ENCODE measurements at places on chromosomes 6 and 20.

DNA sequence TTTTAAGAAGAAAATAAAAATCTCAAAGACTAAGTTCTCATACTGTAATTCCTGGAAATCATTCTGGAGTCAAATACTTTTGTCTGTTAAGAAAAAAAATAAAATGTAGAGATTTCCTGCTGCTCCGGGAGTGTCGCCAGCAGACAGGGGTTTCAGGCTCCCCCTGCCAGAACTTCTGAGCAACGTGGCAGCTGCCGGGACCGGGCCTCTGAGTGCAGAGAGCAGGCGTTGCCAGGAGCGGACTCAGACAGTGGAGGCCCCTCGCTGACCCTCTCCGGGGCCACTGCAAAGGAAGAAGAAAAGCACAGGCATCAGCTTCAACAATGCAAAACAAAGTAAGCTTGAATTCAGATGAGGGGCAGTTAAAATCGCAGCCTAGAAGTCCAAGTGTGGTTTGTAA lies 95.5 kb downstream of the THBS2 start:
- H3K36me3 ChIP-seq = no peaks in the 10 kb centered on the region
- H3K4me1 ChIP-seq = no peaks in the 10 kb centered on the region
- H3K27me3 ChIP-seq = no peaks in the 10 kb centered on the region

DNA sequence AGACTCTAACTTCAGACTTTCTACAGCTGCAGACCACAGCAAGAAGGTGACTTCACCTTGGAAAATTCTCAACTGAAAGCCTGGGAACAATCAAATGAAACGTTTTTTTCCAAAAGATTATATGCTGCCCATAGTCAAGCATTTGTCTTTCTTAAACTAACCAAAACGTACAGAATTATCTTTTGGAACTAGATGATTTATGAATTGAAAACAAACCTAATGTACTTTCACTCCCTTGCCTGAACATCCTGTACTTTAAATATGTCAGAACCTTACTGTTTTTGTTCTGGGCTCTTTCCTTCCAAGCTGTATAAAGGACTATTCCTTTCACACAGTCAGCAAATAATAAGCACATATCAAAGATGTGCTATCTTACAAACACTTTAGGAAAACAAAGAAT lies 62.4 kb upstream of the TNFAIP3 start:
- peaks cover 27% of the 10 kb centered on the region for H3K4me1 ChIP-seq
- no peak overlapping the region for H3K4me3 ChIP-seq
- H3K27me3 ChIP-seq = no peaks in the 10 kb centered on the region
- DNase-seq = no peak

DNA sequence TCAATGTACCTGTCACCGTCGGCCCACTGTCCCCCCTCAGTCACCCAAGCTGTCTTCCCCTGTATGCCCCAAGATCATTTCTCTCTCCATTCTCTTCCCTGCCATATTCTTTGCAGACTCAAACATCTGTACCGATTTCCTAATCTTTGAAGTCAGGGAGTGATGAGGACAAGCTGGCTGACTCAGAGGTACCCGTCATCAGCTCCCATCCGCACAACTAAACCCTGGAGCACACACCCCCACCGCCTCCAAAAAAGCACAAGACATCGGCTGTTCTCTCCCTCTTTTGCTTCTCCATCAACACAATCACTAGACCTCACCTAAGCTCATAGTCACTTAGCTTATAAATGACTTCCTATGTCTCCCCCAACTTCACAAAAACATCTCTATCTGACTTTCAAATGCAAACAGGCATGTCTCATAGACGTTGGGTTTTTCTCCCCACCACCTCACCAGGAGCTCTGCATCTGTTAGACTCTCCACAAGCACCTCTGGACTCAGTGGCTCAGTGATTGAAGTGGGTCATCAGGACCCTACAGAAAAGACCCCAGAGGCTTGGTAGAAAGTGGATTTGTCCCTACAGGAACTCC lies 11.5 kb upstream of the NFATC2 start:
- H3K36me3 ChIP-seq = no peaks in the 10 kb centered on the region
- peaks cover 11% of the 10 kb centered on the region for H3K27me3 ChIP-seq
- DNase-seq = no peak
- H3K27ac ChIP-seq = no peak overlapping the region

DNA sequence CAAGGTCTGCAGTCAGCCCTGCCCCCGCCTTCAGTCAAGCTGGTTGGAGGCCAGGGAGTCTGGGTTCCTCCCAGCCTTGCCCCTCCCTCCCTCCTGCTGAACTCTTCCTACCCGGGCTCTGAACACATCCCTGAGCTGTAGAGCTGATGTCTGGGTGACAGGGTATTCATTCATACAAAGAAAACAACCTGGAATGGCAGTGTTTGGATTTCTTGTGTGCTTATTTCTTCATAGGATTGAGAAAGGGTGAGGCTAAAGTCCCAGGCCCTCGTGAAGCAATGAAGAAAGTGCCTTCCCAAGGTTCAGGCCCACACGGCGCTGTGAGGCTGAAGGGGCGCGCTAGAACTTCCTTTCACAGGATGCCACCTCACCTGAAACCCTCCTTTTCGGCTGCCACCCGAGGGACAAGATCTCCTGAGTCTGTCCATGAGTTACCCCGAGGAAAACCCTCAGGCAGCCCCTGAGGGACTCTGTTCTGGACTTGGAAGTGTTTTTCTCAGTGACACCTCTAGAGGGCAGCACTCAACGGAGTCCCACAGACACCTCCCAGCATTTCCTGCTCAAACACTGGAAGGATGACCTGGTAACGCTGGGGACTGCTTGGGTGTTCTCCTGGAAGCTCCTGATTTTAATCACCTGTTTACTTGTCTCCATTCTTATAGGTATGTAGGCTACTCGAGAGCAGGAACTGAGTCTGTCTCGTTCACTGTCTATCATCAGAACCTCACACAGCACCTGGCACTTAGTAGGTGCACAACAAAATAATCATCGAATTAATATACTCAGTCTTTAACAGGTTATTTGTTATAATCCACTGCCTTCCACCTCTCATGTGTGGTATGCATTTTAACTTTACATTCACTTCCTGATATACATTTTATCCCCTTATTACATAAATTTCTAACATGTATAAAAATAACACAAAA lies 11.8 kb upstream of the GSTA1 start:
- H3K4me3 ChIP-seq = no peak overlapping the region
- H3K27me3 ChIP-seq = no peaks in the 10 kb centered on the region
- DNase-seq = peak; percentile 21
- H3K36me3 ChIP-seq = no peaks in the 10 kb centered on the region
- H3K4me1 ChIP-seq = no peaks in the 10 kb centered on the region

DNA sequence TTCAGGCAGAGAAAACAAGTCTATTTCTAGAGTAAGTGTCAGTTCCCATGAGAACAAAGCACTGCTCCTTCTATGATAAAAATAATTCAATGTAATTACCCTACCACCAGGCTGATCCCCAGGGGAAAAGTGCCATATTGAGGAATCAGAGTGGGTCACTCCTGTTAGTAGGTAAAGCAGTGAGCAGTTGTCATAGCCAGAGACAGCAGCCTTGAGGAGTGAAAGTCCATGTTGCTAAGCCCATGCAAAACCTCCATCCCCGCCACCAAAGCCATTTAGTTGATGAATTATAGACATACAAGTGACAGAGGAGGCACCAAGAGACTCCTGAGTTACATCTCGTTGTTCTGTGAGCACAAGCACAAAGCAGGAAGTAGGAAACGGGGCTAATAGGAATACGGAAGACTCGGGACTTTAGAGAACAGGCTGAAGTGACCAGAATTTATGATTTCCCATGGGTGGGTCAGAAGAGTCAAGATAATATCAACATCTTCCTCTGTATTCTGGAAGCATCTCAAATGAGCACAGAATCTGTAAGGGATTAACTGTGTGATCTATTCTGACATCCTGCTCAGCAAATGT lies 197.9 kb downstream of the MAFB start:
- H3K27me3 ChIP-seq = no peaks in the 10 kb centered on the region
- no peaks in the 10 kb centered on the region for H3K36me3 ChIP-seq
- DNase-seq = no peak
- no peak overlapping the region for H3K4me3 ChIP-seq

DNA sequence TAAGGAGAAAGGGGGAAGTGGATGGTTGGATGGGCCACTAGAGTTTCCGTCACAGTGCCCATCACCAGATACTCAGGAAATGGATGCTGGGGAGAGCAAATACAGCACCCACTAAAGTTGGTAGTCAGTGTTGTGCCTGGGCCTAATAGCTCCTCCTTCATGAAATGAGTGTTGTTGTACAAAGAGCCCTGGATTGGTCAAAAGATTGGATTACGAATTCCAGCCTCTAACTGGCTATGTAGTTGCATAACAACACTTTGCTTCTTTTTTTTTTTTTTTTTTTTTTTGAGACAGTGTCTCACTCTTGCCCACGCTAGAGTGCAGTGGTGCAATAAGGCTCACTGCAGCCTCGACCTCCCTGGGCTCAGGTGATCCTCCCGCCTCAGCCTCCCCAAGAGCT lies 27.4 kb downstream of the KCNG1 start:
- H3K27ac ChIP-seq = no peak overlapping the region
- no peaks in the 10 kb centered on the region for H3K4me1 ChIP-seq

DNA sequence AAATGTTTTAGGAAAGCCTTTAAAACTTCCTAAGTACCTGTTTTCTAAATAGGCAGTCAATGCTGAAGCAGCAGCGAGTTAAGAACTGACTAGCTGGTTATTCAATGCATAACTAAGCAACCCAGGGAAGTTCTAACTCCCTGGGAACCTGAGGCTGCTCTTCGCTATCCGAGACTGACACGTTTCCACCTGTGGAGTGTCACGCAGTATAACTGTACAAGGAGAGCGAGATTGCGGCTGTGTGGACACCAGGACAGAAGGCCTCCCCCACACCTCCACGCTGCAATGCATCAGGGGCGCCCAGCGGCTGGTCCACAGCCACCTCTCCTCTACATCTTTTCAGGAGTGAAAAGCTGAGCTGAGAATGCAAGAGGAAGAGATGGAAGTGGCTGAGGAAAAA lies 8.0 kb downstream of the PXDC1 start:
- no peak overlapping the region for H3K4me3 ChIP-seq
- peaks cover 5% of the 10 kb centered on the region for H3K27me3 ChIP-seq
- DNase-seq = no peak
- no peak overlapping the region for H3K27ac ChIP-seq
- H3K4me1 ChIP-seq = peaks cover 6% of the 10 kb centered on the region

- H3K4me1 ChIP-seq = peaks cover 5% of the 10 kb centered on the region
- no peak for DNase-seq
- H3K27ac ChIP-seq = no peak overlapping the region
- H3K4me3 ChIP-seq = no peak overlapping the region
- H3K27me3 ChIP-seq = no peaks in the 10 kb centered on the region
- H3K36me3 ChIP-seq = no peaks in the 10 kb centered on the region
Observed at GRCh38 chr20:32619586-32619985, 34.5 kb upstream of the NOL4L start.

DNA sequence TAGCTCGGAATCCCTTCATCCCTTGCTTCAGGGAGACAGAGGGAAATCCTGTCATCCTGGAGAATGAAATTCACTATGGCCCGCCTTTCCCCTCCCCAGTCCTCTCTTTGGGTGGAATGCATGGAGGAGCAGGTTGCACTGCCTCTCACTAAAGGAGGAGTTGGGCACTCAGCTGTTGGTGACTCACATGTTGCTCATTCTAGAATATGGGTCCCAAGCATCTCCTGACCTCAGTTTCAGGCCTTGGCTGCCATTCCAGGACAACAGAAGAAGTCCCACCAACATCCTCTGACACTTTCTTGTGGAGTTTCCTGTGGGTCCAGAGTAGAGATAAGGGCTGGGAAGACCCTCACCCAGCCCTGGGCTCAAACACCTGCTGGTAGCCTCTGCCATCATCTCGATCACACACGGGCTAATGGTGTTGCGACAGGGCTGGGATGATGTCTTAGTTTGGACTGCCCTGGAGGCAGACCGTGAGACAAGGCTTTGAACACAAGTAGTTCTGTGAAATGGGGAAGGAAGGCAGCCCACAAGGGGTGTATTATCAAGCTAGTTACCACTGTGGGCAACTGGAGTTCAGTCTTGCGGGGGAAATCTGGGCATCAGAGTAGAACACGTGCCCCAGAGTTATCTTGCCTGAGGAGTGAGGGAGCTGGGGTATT lies 52.4 kb upstream of the RNF24 start:
- no peak overlapping the region for H3K27ac ChIP-seq
- H3K4me1 ChIP-seq = no peaks in the 10 kb centered on the region
- no peak for DNase-seq
- H3K36me3 ChIP-seq = no peaks in the 10 kb centered on the region
- H3K4me3 ChIP-seq = no peak overlapping the region
- H3K27me3 ChIP-seq = no peaks in the 10 kb centered on the region

DNA sequence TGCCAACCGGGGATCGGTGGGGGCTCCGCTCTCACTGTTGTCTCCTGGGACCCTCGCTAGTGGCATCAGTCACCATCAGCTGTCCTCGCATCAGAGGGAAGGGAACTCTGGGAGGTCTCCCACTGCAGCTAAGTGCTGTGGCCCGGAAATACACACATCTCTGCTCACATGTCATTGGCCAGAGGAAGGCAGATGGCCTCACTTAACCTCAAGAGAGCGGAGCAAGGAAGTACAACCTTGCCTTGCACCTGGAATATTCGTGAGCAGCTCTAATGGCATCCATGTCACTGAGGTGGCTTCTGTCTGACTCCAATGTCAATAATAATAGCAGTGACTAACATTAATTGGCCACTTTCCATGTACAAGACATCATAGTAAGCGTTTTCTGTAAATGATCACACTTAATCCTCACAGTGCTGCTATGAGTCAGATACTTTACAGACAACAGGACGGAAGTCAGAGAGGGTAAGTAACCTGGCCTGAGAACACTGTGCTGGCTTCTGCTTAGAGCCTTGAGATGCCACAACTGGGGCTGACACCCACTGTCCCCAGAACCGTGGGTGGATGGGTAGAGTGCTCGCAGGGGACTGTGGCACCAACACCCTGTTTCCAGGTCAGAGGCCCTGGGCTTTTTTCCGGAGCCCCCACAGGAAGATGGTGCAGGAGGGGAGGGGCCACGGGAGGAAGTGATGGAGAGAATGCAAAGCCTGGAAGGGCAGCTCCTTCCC lies 6.0 kb downstream of the LHFPL5 start:
- DNase-seq = no peak
- no peaks in the 10 kb centered on the region for H3K4me1 ChIP-seq
- H3K27ac ChIP-seq = no peak overlapping the region
- H3K4me3 ChIP-seq = no peak overlapping the region
- peaks cover 3% of the 10 kb centered on the region for H3K27me3 ChIP-seq

- DNase-seq = no peak
- no peaks in the 10 kb centered on the region for H3K4me1 ChIP-seq
- no peak overlapping the region for H3K27ac ChIP-seq
Observed at GRCh38 chr6:4265740-4266139, 130.4 kb upstream of the ECI2 start.

GRCh38 chr20:60138256-60139220 lies 180.3 kb downstream of the CDH26 start:
- DNase-seq = peak; percentile 26
- H3K4me1 ChIP-seq = no peaks in the 10 kb centered on the region
- H3K27ac ChIP-seq = no peak overlapping the region
- no peaks in the 10 kb centered on the region for H3K27me3 ChIP-seq
- no peaks in the 10 kb centered on the region for H3K36me3 ChIP-seq
- H3K4me3 ChIP-seq = peak overlapping the region; percentile 48

DNA sequence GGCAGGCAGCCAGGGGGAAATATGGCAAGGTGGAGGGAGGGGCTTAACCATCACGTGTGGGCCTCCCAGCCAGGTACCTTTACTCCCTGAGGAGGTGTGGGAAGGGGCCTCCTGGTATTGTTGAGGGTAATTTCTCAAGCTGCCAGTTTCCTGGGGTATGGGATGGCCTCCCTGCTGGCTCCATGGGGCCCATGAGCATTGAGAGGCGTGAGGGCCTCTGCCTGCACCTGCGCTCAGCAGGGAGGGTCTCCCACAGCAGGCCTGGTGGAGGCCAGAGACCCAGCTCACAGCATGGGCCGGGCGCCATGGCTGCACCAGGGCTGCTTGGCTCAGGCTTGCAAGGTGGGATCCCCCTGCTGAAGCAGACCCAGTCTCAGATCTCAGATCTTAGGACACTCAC lies 113.0 kb downstream of the GRM4 start:
- no peaks in the 10 kb centered on the region for H3K4me1 ChIP-seq
- no peaks in the 10 kb centered on the region for H3K27me3 ChIP-seq
- no peak overlapping the region for H3K4me3 ChIP-seq
- no peaks in the 10 kb centered on the region for H3K36me3 ChIP-seq
